ENCODE measurements at places on chromosomes 7 and 10.
A peak's percentile ranks its signal among the peaks of the same experiment; 100 is the strongest.

DNA sequence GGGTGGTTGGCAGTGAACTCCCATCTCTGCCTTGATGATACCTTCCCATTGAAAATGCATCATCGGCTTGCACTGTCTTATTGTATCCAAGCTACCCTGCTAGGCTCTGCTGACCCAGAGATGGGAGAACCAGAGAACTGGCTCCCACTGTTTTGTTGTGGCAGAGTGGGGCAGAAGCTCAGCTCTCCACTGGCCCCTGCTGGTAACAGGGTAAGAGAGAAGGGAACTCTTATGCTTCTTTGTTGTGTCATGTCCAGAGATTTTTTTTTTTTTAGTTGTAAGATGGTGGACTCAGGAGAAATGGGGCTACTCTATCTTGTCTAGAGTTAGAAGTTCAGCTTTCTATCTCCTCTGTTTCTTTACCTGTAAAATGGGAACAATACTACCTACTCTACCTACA is 100.5 kb upstream of the SDK1 start:
- peak; percentile 62 for DNase-seq

DNA sequence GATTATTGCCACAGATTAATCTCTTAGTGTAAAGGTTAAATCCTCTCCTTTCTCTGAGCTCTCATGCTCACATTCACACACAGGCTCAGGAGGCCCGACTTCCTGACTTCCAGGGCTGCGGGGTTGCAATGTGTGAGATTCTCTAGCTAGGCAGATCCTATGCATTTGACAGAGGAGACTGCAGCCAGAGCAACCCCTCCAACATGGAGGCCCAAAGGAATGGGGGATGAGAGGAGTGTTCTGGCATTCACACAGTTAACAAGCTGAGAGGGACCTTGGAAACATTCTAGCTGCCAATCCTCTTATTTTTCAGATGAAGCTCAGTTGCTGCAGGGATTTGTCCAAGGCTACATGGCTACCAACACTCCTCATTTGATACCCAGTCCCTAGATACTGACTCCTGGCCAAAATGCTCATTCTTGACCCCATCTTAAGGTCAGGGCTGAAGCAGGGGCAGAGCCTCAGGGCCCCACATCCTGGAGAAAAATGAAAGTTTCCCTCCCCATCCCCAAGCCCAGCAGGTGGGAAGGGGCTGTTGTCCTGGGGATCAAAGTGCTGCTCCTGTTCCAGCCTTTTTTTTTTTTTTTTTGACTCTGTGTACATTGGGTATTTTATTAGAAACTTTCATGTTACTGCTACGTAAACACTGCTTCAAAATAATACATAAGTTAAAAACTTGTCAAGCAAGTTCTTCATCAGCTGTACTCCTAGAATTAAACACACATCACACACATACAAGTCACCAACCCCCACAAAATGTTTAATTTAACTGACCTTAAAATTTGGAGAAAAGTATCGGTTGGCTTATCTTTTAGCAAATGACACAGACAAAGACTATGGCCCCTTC is 325.6 kb downstream of the PLXNA4 start:
- DNase-seq, result no peak

DNA sequence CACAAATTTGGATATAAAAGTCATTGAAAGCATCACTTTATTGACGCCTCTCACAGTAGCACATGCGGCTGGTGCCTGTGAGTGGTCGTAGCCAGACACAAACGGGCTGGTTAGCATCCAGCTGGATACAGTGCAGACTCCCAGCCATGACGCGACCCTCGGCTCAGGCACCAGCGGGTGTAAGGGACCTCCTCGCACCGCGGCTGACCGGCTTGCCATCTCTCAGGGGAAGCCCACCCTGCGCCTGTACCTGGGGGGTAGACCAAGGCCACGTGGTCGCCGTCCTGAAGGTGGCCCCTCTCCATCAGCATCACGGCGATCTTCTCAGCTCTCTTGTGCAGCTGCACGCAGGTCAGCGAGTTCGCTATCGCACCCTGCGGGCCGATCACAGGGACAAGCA is 213.8 kb downstream of the ZMYND11 start:
- DNase-seq, result no peak

GRCh38 chr7:18873734-18874336 is 243.6 kb downstream of the TWIST1 start:
- no peak for DNase-seq

DNA sequence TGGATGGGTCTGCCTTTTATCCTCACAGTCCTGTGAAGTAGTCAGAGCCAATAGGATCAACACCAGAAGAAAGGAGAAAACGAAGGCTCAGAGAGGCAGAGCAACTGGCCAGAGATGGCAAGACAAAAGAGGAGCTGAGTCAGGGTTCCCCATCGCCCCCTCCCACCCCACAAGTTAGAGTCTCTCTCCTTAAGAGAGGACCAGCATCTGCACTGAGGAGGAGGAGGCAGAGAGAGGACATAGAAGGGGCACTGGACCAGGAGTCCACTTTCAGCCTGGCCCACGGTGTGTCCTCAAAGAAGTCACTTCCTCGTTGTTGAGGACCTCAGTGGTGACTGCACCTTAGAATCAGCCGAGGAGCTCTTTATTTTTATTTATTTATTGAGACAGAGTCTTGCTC is 11.6 kb downstream of the SPOCK2 start:
- DNase-seq, result no peak

DNA sequence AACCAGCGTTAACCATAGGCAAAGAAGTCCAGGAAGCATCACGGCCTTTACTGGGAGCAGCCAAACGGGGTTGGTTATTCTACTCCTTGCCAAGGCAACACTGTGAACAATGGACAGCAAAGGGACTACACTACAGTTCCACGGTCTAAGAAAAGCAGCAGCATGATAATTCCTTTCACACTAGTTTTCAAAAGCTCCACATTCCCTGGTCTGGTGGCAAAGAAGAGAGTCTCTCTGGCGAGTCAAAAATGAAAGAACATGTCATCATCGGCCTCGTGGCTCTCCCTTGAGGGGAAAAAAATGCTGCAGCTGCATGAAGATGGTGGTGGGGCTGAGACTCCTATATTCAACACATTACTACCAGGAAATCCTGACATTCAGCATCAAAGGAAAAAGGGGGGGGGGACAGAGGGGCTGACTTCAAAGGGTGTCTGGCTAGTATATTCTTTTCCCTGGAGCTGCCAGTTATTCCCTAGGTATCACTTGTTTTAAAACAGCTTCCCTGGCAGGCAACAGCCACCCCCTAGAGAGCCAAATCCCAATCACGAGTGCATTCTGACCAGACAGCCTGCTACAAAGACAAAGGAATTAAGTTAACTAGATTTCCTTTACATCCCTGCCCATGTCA is 49.1 kb downstream of the SLC37A3 start:
- no peak for DNase-seq

DNA sequence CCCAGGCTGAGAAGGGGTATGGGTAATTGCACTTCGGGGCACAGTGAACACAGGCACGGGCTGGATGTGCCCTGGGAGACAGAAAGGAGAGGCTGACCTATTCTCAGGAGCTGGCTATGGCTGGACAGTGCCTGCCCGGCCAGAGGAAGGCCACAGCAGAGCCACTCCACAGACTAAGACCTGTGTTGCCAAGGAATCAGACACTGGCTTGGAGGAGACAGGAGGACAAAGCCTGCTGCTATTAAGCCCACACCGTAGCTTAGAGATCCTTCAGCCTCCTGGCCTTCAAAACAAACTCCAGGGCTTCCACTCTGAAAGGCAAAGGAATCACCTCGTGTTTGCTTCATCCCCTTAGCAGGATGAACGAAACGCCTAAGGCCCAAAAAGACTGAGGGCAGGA is 82.2 kb downstream of the ALOX5 start:
- DNase-seq, result no peak

GRCh38 chr10:91935886-91936285 is 12.3 kb downstream of the BTAF1 start:
- no peak for DNase-seq

DNA sequence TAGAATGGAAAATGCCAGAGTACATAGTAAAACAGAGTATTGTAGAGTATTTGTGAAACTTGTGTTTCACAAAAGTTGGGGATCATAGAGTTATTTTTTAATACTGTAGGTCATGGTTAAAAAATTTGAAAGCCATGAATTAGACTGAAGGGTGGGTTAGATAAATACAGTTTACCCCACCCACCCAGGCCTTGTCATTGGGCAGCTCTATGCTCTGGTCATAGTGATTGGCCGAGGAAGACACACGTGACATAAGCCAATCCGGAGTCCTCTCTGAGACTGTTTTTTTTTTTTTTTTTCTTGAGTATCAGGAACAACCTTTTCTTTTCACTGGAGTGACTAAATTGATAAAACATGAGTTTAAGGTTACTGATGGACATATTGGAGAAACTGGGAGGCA is 33.3 kb upstream of the ORC5 start:
- DNase-seq, result no peak

- no peak for DNase-seq
Measured at GRCh38 chr7:6398943-6399342, 48.8 kb downstream of the DAGLB start.

DNA sequence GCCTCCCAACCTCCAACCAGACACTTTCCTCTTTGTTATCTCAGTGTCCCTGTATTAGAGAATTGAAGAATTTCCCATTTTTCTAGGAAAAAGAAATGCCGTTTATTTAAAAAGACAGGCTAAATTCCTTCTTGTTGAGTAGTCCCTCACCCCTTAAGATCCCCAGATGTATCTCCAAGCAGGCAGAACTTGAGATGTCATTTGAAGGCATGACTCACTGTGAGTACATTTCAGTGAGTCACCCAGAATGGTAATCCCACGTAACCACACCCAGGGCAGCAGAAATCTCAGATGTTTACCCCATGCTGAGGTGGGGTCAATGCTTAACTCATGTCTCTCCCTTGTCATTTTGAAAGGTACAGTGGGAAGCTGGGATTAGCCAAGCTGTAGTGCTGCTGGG is 4.4 kb downstream of the ZNF655 start:
- no peak for DNase-seq

DNA sequence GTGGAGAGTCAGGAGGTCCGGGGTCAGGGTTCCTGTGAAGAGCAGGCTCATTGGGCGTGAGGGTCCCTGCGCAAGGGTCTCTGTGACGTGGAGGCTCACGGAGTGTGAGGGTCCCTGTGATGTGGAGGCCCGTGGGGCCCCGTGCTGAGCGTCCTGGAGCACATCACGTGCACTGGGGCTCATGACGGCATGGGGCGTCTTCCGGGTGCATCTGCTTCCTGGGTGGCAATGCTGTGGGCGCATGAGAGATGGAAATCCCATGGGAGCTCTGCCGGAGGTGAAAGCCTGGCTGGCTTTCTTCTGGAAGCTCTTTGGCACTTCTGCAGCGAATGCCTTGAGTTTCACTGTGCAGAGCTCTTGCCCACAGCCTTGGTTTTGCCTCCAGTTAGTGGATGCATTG is 71.4 kb downstream of the WDR37 start:
- no peak for DNase-seq
